Activated T-helper 1 cell treated with Interleukin-2 at 50 U/mL for 16 hours (primary cell): ENCODE measurements at places on chromosomes 6 and 20.

DNA sequence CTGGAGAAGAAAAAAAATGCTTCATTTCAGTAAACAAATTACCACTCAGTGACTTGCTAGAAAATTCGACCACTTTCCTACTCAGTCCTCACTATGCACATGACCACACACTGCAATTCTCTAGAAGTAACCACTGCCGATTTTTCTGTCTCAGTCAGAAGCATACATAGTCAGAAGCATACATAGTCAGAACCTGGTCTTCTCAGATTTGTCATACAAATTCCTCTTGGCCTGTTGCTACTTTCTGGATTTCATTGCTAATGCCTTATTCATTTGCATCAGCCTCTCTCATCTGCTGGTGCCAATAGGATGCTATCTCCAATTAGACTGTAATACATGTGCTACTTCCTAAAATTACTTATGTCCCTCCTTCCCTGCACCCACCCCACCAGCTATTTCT lies 10.2 kb upstream of the KIF16B start:
- no peak for DNase-seq

DNA sequence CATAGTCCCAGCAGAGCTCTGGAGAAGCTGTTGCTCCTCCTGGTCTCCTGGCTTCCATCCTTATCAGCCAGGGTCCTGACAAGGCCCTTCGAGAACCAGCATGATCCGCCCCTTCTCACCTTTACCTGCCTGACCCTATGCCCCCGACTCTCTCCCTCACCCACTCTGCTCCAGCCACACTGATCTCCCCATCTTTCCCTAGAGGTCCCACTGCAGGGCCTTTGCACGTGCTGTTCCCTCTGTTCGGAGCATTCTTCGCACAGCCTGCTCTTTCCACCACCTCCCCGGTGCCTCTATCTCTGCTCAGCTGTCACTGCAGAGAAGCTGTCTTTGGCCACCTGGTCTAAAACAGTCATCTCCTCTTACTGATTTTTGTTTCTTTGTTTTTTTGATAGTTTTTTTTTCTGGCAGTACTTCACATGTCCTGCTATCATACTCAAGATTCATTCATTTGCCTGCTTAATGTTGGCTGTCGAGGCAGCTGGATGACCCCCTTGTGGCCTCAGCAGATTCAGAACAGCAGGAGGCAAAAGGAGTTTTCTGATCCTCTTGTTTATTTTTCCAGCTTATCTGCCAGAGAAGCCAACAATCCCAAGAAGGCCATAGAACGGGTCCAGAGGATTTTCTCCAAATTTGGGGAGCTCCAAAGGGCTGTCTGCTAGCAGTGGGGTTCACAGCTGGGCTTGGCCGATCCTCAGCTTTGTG lies 1.6 kb upstream of the PTGIS start:
- DNase-seq: no peak

DNA sequence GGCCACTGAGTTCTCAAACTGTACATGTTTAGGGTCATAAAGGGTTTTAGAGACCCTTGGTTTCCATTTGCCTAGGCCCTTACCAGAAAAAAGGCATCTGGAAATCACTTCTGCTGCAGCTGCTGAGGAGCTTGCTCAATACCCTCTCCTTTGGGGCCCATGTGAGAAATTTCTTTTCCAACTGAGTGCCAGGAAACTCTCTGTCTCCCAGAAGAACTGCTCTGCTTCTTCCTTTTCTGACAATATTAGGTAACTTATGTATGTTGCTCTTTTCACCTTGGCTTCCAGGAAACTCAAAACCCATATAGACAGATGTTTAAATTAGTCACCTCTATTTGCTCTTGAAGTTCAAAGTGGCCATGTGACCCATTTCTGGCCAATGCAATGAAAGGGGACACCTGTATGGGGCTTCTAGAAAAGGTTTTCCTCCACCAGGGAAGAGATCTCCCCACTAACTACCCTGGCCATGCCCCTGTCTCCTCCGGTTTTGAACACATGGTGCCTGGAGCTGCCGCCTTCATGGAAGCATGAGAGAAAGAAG lies 121.6 kb downstream of the PREX1 start:
- no peak for DNase-seq

- DNase-seq: no peak
These were observed 55.6 kb upstream of the NEDD9 start for GRCh38 chr6:11288065-11288464.

- no peak for DNase-seq
These were observed 35.4 kb downstream of the WDR27 start for GRCh38 chr6:169666441-169666840.
